EL (cell line): ENCODE measurements at places on chromosomes 6 and 20.

DNA sequence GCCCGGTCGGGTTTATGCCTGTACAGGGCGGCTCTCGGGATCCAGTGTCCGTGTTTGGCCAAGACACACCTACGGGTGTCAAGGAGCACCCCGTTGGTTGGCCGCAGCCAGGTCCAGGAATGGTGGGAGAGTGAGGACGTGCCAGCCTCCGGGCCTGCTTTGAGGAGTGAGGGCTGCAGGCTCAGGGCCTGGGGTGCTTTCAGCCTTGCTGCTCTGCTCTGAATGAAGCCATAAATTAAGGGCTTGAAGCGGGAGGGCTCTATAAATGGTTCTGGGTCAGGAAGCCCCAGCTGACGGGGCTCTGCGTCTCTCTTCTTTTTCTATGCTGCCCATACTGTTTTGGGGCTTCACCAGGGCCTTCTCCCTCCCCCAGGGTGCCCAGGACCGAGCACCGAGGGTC is 15.1 kb downstream of the GATA5 start:
- no peak for DNase-seq

DNA sequence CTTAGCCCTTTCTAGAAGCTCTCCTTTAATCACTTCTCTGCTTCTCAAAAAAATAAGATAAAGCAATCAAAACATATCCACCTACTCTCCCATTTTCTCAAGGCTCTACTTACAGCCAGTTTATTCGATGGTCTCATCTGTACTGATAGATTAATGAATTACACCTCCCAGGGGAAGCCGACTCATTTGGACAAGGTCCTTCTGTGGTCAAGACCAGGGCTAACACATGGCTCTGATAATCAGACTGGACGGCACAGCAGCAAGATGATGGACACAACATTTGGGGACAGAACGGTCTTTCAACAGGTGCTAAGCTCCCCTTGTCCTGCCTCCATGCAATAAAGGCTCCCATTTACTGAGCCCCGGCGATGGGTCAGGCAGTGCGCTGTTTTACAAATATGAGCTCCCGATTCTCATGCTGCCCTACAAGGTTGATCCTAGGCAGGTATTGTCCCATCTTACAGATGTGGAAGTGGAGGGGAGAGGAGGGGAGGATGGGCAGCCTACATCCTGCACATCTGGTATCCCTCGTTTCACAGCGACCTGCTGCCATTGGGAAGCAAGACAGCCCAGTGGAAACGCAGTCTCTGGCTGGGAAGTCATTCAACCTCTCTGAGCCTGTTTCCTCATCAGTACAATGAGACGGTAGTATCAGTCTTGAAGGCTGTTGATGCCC is 15.7 kb downstream of the CPNE5 start:
- no peak for DNase-seq

DNA sequence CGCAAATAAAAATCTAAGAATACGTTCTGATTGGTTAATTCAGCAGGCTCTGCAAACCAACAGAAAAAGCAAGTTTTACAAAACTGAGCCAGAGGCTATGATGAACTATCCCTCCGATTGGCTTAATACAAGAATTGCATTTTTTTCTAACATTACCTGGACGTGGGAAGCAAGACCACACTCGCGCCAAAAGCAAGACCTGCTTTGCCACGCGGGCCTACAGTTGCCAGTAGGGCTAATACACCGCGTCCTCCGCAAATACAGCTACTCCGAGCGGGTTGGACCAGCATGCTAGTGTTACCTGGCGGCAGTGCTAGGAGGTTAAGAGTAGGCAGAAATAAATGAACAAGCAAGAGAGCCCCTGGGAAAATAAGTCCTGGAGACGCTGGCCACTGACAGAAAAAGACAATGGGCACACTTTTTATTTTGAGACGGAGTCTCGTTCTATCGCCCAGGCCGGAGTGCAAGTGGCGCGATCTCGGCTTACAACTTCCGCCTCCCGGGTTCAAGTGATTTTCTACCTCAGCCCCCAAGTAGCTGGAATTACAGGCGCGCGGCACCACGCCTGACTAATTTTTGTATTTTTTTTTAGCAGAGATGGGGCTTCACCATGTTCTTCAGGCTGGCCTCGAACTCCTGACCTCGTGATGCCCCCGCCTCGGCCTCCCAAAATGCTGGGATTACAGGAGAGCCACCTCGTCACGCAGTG is 131.9 kb upstream of the BTN3A2 start:
- DNase-seq = peak; percentile 65

- no peak for DNase-seq
These were observed 119.9 kb downstream of the HFE start for GRCh38 chr6:26206868-26207801.

DNA sequence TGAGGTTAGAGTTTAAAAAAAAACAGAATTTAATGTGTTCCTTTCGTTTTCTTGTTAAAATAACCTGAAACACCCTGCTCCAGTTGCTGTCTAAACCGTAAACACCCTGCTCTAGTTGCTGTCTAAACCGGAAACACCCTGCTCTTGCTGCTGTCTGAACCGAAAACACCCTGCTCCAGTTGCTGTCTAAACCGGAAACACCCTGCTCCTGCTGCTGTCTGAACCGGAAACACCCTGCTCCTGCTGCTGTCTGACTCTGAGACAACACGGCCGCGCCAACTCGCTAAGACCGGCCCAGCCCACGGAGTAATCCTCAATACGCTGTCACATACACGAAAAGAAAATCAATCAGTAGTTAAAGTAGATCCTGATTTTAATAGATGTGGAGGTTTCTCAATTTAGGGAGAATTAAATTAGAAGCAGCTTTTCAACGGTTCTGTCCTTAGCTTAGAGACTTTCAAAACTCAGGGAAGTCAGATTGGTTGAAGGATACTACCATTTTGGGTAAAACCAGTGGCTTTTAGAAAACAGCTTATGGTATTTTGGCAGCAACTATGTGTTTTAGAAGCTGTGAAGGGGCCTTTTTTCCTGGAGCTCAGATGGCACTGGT is 98.3 kb downstream of the RAMACL start:
- no peak for DNase-seq

- DNase-seq = peak; percentile 84
These were observed 17.4 kb downstream of the ADNP start for GRCh38 chr20:50913690-50914375.

- no peak for DNase-seq
These were observed 78.2 kb downstream of the ASXL1 start for GRCh38 chr20:32436142-32436861.

DNA sequence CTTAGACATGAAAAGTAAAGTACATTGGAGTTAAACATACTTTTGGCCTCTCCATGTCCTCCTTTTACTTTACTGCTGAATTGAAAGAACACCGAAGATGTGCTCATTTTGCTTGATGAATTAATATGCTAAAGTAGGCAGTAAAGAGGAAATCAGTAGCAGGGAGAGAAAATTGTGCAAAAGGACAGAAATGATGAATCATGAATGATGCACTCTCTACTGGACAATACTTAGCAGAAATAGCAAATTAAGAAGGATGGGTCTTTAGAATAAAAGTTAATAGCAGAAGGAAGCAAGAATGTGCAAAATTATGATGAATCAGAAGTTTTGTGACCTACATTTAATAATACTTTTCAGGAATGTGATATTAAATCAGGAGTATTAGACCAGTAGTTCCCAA is 8.4 kb upstream of the SPINT3 start:
- DNase-seq = no peak

GRCh38 chr6:158708239-158708638 is 58.4 kb downstream of the SYTL3 start:
- no peak for DNase-seq
